ENCODE measurements at places on chromosomes 11 and 22.
A peak's percentile ranks its signal among the peaks of the same experiment; 100 is the strongest.

GRCh38 chr22:29780748-29781676, 13.8 kb downstream of the UQCR10 start:
- DNase-seq = no peak

DNA sequence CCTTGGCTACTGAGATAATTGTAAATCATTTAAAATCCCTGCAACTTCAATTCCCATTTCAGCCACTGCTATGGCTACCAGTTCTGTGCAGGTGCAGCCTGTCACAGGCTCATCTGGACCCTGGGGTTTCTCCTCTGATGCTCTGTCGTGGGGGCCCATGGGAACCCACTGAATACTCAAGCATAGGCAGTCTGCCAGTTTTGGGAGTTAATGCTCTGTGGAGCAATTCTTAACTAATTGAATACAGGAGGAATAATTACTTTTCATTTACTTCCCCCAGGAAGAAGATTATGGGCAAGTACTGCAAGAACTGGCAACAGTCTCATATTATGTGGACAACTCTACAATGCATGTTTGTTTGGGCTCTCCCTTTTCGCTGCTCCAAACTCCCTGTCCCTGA, 25.9 kb downstream of the OR51E2 start:
- no peak for DNase-seq

- DNase-seq = no peak
Measured at GRCh38 chr11:35398881-35399280, 20.5 kb downstream of the SLC1A2 start.

DNA sequence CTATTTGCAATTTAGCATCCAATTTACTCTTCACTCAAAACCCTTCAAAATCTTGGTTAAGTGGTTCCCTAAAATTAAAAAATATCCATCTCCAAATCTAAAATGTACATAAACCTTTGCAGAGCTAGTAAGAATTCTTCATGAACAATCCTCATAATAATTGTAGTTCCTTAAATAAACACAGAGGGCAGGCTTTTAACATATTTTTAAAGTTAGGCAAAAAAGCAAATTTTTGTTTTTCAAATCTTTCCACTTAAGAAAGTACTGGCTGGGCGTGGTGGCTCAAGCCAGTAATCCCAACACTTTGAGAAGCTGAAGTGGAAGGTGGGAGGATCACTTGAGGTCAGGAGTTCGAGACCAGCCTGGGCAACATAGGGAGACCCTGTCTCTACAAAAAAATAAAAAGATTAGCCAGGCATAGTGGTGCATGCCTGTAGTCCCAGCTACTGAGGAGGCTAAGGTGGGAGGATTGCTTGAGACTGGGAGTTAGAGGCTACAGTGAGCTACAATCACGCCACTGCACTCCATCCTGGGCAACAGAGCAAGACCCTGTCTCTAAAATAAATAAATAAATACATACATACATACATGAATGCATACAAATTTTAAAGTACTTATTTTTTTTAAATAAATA, 25.1 kb upstream of the PLAAT3 start:
- peak; percentile 25 for DNase-seq
